ENCODE measurements at places on chromosomes 11 and 22. TPM values are rescaled to one million over a fixed set of nuclear protein-coding genes. Genes with fewer than 3 reads are reported as not detected.
A peak's percentile ranks its signal among the peaks of the same experiment; 100 is the strongest.

DNA sequence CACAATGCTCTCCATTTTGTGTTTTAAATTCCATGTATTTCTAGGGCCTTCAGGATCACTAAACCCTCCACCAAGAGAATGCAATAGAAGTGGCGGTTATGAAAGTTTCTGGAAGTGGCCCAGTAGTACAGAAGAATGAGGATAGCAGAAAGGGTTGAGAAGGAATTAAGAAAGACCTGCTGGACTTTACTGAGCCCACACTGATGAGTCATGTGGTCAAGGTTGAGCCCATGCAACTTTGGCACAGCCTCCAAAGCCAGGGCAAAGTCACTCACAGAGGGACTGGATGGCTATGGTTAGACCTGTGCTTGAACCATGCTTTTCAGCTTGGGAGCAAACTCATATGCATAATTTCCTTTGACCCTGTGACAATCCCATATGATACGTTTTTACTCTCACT lies 102.9 kb upstream of the PLET1 start:
- H3K36me3 ChIP-seq, result no peaks in the 10 kb centered on the region
- H3K27me3 ChIP-seq, result no peaks in the 10 kb centered on the region
- DNase-seq, result no peak
- H3K4me1 ChIP-seq, result no peaks in the 10 kb centered on the region

GRCh38 chr22:49789289-49790141 lies 38.2 kb downstream of the BRD1 start:
- H3K27me3 ChIP-seq, result no peaks in the 10 kb centered on the region
- H3K36me3 ChIP-seq, result peaks cover 15% of the 10 kb centered on the region
- H3K4me3 ChIP-seq, result no peak overlapping the region
- H3K4me1 ChIP-seq, result peaks cover 91% of the 10 kb centered on the region
- peak; percentile 42 for DNase-seq

C11orf42 gene
- not detected for total RNA-seq

CPT1B gene
- 14.0 TPM for total RNA-seq

CABP4 gene
- 5.7 TPM for total RNA-seq

DNA sequence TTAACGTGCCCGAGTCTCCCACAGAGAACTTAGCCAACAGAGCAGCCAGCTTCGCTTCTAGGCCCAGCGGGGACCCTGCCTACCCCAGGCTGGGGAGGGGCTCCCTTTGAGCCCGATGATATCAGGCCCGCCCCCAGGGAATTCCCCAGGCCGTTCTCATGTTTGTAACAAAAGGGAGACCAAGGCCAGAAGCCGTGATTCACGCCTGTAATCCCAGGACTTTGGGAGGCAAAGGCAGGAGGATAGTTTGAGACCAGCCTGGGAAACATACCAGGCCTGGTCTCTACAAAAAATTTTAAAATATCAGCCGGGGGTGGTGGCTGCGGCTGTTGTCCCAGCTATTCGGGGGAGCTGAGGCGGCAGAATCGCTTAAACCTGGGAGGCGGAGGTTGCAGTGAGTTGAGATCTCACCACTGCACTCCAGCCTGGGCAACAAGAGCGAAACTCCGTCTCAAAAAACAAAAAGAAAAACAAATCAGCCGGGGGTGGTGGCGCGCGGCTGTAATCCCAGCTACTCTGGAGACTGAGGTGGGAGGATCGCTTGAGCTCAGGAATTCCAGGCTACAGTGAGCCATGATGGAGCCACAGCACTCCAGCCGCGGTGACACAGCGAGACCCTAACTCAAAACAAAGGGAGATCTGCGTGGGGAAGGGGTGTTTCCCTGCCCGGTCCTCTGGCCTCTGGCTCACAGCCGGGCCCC lies 1.7 kb downstream of the DRD4 start:
- DNase-seq, result no peak
- peaks cover 37% of the 10 kb centered on the region for H3K36me3 ChIP-seq
- H3K4me3 ChIP-seq, result no peak overlapping the region
- no peaks in the 10 kb centered on the region for H3K27me3 ChIP-seq

- H3K4me1 ChIP-seq, result no peaks in the 10 kb centered on the region
- no peak for DNase-seq
- no peak overlapping the region for H3K27ac ChIP-seq
- no peak overlapping the region for H3K4me3 ChIP-seq
- H3K36me3 ChIP-seq, result no peaks in the 10 kb centered on the region
- no peaks in the 10 kb centered on the region for H3K27me3 ChIP-seq
Measured at GRCh38 chr11:14972581-14973495, 687 bp upstream of the CALCA start.

TUB gene
- 14.5 TPM for total RNA-seq

DNA sequence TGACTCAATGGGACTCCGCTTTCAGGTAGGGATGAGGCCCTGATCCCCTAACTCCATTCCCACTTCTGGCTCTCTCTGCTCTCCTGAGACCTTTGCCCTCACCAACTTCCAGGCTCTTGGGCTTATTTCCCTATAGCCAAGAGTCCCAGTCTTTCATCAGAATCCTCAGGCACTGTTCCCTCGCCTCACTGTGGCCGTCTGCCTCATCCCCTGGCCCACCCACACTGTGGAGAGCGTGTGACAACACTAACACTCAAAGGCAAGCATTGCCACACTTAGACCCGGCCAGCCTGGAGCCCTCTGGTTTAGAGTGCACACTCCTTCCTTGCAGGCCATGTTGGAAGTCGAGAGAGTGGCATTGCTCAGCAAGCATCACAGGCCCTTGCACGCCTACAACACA lies 27.0 kb downstream of the SERPINH1 start:
- DNase-seq, result no peak
- no peak overlapping the region for H3K4me3 ChIP-seq
- H3K4me1 ChIP-seq, result peaks cover 13% of the 10 kb centered on the region
- no peak overlapping the region for H3K27ac ChIP-seq
- H3K27me3 ChIP-seq, result no peaks in the 10 kb centered on the region

- DNase-seq, result no peak
- no peaks in the 10 kb centered on the region for H3K27me3 ChIP-seq
- H3K4me3 ChIP-seq, result no peak overlapping the region
Measured at GRCh38 chr11:130102301-130103249, 32.9 kb downstream of the APLP2 start.

FAM180B gene
- 22.7 TPM for total RNA-seq

DNA sequence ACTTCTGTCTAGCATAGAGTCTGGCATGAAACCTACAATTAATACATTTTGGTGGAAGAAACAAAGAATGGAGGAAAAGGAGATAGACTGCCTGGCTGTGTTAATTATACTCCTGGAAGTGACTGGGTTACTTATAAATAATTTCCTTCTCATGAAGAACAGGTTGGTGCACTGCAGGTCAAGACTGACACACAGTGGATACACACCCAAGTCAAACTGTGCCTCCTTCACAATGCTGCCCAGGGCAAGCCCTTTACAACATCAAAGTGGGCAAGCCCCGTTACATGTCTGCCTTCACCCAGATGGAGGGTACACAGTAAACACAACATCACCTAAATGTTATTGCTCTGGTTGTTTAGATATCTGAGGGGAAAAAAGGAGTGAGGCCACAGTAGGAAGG lies 83.7 kb upstream of the KCNA4 start:
- no peak overlapping the region for H3K4me3 ChIP-seq
- DNase-seq, result no peak
- no peaks in the 10 kb centered on the region for H3K4me1 ChIP-seq
- H3K36me3 ChIP-seq, result no peaks in the 10 kb centered on the region
- no peaks in the 10 kb centered on the region for H3K27me3 ChIP-seq
- no peak overlapping the region for H3K27ac ChIP-seq

GRCh38 chr11:131510662-131511061 lies 140.2 kb downstream of the NTM start:
- H3K36me3 ChIP-seq, result no peaks in the 10 kb centered on the region
- no peaks in the 10 kb centered on the region for H3K27me3 ChIP-seq
- H3K4me1 ChIP-seq, result no peaks in the 10 kb centered on the region
- no peak overlapping the region for H3K27ac ChIP-seq
- no peak for DNase-seq

SLC2A11 gene
- total RNA-seq, result 15.7 TPM

GRCh38 chr11:96358321-96358720 lies 15.3 kb upstream of the MAML2 start:
- H3K4me1 ChIP-seq, result no peaks in the 10 kb centered on the region
- no peak overlapping the region for H3K4me3 ChIP-seq
- no peak for DNase-seq
- no peak overlapping the region for H3K27ac ChIP-seq

GRCh38 chr11:76234416-76235232 lies 28.3 kb upstream of the WNT11 start:
- no peaks in the 10 kb centered on the region for H3K36me3 ChIP-seq
- H3K27ac ChIP-seq, result peak overlapping the region; percentile 87
- H3K27me3 ChIP-seq, result no peaks in the 10 kb centered on the region

PGA5 gene
- total RNA-seq, result not detected

GRCh38 chr11:87832211-87832610 lies 343.0 kb downstream of the RAB38 start:
- DNase-seq, result no peak
- H3K4me1 ChIP-seq, result no peaks in the 10 kb centered on the region
- H3K36me3 ChIP-seq, result no peaks in the 10 kb centered on the region
- no peak overlapping the region for H3K4me3 ChIP-seq
- no peaks in the 10 kb centered on the region for H3K27me3 ChIP-seq
- no peak overlapping the region for H3K27ac ChIP-seq

GRCh38 chr22:44438481-44439131 lies 59.4 kb downstream of the RTL6 start:
- H3K4me3 ChIP-seq, result no peak overlapping the region
- H3K36me3 ChIP-seq, result no peaks in the 10 kb centered on the region
- H3K4me1 ChIP-seq, result no peaks in the 10 kb centered on the region
- DNase-seq, result no peak

TMEM45B gene
- not detected for total RNA-seq

DNA sequence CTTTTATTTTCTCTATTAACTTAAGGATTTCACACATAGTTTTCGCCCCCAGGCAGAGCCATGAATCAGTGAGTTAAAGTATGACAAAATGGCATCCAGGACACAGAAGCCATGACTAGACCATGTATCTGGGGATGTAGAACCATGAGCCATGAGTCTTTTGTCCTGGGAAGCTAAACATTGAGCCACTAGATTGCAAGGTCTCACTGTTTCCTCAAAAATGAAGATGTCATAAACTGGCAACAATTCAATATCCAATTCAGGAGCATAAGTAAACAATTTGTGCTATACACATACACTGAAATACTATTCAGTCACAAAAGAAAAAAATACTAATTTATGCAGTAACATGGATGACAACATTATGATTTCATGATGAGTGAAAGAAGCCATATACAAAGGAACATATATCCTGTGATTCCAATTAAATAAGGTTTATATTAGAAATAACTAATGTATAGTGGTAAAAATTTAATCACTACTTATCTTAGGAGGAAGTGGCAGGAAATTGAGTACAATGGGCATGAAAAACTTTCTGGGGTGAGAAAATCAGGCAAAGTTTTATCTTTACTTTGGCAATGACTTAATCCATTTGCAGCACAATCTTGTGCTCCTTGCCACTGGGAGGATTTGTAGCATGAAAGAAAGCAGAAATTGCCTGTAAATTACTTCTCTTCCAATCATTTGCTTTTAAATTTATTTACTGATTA lies 28.5 kb upstream of the CARD16 start:
- no peak for DNase-seq
- no peaks in the 10 kb centered on the region for H3K27me3 ChIP-seq
- H3K4me1 ChIP-seq, result no peaks in the 10 kb centered on the region
- H3K36me3 ChIP-seq, result no peaks in the 10 kb centered on the region
- no peak overlapping the region for H3K27ac ChIP-seq

- H3K27me3 ChIP-seq, result peaks cover 18% of the 10 kb centered on the region
- no peak for DNase-seq
- H3K4me3 ChIP-seq, result no peak overlapping the region
- no peak overlapping the region for H3K27ac ChIP-seq
- peaks cover 9% of the 10 kb centered on the region for H3K4me1 ChIP-seq
- H3K36me3 ChIP-seq, result no peaks in the 10 kb centered on the region
Measured at GRCh38 chr11:119739021-119739703, 10.2 kb upstream of the NECTIN1 start.

DNA sequence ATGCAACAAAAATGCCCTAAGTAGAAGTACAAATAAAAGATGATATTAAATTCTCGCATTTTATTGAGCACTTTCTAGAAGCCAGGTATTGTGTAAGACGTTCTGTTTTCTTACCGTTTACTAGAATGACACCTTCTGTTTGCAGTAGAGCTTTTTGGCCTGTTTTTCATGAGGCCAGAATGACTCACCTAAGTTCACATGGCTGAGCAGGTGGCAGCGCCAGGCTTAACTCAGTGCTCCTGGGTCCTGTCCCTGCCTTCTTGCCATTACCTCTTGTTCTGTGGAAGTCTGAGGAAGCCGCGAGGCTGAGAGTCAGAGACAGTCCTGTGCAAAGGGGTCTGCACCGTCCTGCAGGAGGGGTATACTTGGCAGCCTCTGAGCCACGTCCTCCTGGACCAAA lies 113.8 kb downstream of the ATXN10 start:
- H3K27ac ChIP-seq, result no peak overlapping the region
- no peaks in the 10 kb centered on the region for H3K36me3 ChIP-seq
- DNase-seq, result no peak

DNA sequence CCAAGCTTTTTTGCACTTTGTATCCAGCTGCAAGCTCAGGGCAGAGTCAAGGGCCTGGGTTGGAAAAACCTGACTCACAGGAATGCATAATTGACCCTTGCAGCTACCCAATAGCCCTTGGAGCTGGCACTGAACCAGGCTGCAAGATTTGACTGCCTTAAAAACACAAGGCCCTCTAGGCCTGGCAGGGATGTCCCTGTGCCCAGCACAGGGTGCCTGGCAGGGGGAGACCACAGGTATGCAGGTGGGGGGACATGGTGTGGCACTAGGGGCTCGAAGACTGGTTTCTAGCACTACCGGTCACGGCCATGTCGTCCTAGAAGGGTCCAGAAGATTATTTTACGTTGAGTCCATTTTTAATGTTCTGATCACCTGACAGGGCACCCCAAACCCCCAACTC lies 30.2 kb downstream of the SBF1 start:
- no peaks in the 10 kb centered on the region for H3K27me3 ChIP-seq
- peaks cover 13% of the 10 kb centered on the region for H3K4me1 ChIP-seq
- H3K4me3 ChIP-seq, result no peak overlapping the region
- DNase-seq, result no peak
- H3K36me3 ChIP-seq, result peaks cover 22% of the 10 kb centered on the region

NLRP14 gene
- total RNA-seq, result 0.59 TPM

DNA sequence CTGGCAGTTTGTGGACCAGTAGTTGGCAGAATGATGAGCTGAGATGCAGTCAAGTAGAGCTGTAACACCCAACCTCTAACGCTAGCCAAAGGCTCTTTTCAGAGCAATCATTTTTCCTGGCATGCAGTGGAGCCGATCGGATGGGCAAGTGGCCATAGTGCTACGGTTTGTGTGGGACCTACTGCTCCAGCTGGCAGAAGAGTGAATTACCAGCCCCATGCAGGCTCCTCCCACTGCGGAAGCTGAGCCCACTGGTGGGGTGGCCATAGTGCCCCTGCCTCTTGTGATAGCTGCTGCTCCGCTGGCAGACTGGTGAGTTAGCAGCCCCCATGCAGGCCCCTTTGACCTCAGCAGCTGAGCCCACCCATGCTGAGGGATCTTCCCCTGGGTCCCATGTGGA lies 27.0 kb upstream of the SC5D start:
- no peak for DNase-seq
- H3K36me3 ChIP-seq, result no peaks in the 10 kb centered on the region
- H3K4me1 ChIP-seq, result no peaks in the 10 kb centered on the region
- no peak overlapping the region for H3K4me3 ChIP-seq

GRCh38 chr22:36668854-36669253 lies 34.7 kb downstream of the CACNG2 start:
- no peaks in the 10 kb centered on the region for H3K36me3 ChIP-seq
- H3K4me1 ChIP-seq, result no peaks in the 10 kb centered on the region
- H3K4me3 ChIP-seq, result no peak overlapping the region
- no peaks in the 10 kb centered on the region for H3K27me3 ChIP-seq
- no peak overlapping the region for H3K27ac ChIP-seq

GRCh38 chr11:75777461-75778110 lies 9.0 kb downstream of the DGAT2 start:
- no peaks in the 10 kb centered on the region for H3K4me1 ChIP-seq
- H3K27me3 ChIP-seq, result no peaks in the 10 kb centered on the region
- no peak overlapping the region for H3K4me3 ChIP-seq
- H3K36me3 ChIP-seq, result no peaks in the 10 kb centered on the region
- DNase-seq, result no peak
